ENCODE measurements at places on chromosomes 2 and 18. TPM values are rescaled to one million over a fixed set of nuclear protein-coding genes. Genes with fewer than 3 reads are reported as not detected.

- DNase-seq: no peak
Measured at GRCh38 chr2:101899265-101899664, 92.5 kb upstream of the IL1R2 start.

The GPR35 gene
- 0.13 TPM for total RNA-seq

The CNDP1 gene
- total RNA-seq: not detected

- no peak for DNase-seq
Measured at GRCh38 chr18:62715759-62716615, 646 bp downstream of the PHLPP1 start.

DNA sequence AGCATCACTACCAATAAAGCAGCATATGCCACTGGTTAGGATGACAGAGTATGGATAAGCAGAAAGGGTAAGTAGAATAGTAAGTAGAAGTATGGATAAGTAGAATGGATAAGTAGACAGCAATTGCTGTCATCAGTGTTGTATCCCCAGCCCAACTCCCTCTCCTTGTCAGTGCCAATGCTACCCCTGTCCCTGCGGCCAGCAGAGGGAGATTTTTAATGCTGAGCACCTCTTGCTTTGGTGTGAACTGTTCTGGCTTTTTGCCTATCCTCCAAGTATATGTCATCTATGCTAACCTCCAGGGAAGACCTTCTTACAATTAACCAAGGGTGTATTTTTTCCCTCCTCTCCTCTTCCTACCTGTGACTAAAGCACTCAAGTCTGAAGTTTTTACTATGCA lies 136.7 kb upstream of the SPHKAP start:
- DNase-seq: no peak

- no peak for DNase-seq
Measured at GRCh38 chr18:57441071-57441794, 6.1 kb downstream of the ONECUT2 start.

DNA sequence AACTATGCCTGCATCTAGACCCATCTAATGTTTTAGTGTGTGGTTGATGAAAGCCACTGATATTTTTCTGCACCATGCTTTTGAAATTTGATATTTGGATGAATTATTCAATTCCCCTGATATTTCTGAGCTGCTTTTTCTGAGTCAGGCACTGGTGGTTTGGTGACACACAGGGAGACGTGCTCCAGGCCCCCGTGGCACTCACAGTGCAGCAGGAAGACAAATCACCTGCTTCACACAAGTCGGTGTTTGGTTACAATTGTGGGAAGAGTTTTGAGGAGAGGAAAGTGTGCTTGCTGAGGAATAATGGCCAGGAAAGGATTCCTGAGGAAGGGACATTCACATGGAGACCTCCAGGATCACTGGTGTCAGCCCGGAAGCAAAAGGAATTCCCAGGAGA lies 179.7 kb downstream of the ACKR3 start:
- no peak for DNase-seq

DNA sequence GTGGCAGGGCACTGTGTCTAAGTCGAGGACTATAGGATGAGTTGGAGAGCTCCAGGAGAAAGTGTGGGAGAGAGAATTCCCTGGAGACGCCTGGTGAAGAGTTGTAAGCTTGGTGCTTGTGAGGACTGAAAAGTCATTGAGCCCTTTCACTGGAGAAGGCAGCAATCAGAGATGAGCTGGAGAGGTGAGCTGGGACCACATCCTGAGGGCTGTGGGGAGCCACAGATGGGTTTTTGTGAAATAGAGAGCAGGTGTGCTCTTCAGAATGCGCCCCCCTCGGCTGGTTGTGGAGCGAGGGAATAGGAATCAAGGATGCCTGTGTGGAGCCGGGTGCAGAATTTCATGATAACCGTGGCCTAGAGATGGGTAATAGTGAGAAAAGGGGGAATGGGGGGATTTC lies 224.3 kb downstream of the KLHL29 start:
- DNase-seq: no peak

DNA sequence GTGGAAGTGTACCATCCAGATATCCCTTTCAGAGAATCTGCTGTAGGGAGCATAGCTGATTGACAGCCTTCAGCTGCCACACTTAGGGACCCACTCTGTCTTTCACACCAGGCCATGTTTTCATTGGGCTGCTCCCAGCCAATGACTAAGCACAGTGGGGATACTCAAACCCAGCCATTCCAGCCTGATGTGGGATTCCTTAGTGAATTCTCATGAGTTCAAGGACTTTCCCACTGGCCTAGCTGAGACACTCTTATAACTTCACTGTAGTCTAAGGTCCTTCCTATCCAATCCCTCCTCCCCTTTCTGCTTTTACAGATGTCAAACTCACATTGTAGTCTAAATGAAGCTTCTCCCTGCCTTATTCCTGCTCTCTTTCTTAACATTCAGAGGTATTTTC lies 201.2 kb downstream of the PIK3C3 start:
- no peak for DNase-seq

- peak; percentile 57 for DNase-seq
Measured at GRCh38 chr2:201228271-201228911, 31.9 kb upstream of the CASP8 start.
